Heart left ventricle (tissue), 16 donors: ENCODE measurements at places on chromosomes 11 and 22.

DNA sequence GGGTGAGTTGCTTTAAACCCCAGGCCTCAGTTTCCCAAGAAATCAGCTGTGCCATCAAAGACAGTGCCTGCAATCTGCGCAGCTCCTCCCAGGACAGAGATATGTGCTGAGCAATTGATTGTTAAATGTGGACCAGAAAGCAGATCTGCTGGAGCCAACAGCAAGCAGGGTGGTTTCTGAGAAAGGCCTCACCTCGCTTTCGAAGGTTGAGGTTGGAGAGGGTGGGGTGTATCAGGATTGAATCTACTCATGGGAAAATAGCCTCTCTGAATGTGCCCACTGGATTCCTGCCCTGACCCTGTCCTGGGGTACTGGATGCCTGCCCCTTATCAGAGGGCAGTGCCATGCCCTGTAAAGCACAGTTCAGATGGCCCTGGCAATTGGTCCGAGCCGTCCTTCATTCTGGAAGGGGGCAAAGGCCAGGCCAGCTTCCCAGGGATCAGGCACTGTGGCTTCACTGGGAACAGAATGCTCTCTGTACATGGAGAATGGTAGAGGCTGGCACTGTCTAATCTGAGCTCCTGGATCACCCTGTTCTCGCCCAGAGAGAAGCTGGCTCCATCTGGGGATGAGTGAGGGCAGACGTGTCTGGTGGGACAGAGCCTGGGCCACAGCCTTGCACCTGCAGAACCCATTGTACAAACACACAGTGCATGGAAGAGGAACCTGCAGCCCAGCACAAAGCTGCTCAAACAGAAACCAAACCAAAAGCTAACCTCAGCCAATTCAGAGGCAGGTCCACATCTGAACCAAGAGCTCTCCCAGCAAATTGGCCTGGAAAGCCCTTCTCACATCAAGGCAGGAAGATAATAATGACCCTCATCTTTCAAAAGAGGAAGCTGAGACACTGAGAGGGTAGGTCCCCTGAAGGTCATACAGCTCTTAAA is 15.2 kb downstream of the DHCR7 start:
- no peak for DNase-seq

GRCh38 chr11:102266099-102266498 is 51.2 kb upstream of the BIRC3 start:
- no peak for DNase-seq

DNA sequence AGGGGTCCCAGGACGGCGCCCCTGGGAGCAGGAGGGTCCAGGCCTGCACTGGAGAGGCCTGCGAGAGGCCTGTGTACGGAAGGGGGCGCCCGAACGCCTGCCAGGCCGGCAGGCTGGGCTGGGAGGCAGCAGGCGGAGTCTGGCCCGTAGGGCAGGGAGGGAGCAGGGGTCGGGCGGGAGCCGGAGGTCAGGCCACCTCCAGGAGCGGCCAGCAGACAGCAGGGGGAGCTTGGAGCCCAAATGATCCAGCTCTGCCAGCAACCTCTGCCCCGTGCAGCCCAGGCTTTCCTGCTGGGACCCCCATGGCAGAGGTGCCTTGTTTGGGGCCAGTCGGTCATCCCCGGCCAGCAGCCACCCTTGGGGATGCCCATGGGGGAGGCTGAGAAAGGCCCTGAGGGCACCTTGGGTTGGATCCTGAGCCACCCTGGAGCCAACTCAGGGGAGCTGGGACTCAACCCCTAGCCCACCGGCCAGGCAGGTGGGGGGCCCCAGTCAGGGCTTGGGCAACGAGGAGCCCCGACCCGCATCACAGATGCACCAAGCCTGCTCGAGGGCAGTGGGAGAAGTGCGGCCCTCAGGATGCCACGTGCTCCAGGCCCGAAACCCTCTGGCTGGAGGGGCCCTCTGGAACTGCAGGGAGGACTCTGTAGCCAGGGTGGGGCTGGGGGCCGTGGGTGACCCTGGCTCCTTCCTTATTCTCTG is 9.6 kb upstream of the SYT8 start:
- no peak for DNase-seq

- no peak for DNase-seq
These were observed 79.4 kb upstream of the LMO1 start for GRCh38 chr11:8342821-8343681.

- DNase-seq = no peak
These were observed 116.6 kb upstream of the NARS2 start for GRCh38 chr11:78691215-78691614.

DNA sequence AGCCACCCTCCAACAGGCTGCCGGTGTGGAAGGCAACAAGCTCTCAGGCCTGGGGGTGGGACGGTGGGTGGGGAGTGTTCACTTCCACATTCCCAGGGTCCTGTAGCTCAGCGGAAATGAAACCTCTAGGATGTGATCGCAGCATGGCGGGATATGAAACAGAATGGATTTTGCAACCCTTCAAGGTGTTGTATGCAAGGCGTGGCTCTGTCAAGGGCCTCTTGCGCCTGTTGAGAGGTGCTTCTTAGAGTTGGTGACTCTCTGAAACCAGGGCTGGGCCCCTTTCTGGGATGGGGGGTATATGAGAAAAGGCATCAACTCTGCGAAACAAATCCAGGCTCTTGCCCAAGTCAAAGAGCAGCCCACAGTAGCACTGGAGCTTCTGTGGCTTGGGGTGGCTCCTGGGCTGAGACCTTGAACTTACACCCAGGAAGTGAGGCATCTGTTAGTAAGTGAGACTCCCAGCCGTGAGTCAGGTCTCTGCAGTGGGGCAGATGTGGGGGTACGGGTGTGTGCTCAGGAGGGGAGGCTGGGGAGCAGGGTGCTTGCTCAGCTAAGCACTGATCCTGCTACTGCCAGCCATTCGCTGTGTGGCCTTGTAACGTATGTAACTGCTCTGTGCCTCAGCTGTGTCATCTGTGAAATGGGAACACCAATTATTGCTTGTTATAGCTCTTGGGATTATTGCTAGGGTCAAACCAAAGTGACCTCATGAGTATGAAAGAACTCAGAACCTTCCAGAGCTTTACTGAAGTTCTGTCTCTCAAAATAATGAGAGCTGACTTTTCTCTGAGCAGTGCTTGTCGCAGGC is 28.3 kb downstream of the NECTIN1 start:
- DNase-seq = no peak

DNA sequence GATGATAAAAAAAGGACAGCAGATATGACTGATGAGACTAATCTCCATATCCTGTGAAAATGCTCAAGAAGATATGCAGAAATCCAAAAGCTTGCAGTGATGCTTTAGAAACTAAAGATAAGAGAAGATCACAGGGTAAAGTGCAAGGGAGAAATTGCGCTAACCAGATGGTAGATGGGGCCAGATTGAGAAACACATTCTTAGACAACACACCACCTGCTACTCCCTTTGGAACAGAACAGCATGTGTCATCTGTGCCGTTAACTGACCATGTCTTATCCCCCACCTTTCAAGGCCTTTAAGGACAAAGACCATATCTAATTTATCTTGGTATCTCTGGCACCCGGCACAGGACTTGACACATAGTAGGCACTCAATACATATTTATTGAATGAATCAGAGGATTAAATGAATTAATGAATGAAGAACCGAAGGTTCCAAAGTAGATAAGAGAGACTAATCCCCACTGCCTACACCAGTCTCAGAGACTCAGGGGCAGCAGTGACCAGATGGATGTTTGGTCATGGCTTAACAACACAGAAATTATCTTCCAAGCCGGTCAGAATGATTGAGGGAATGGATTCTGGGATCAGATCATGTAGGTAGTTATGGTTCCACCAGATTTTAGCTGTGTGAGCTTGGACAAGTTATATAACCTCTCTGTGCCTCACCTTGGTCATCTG is 12.3 kb upstream of the P2RY2 start:
- no peak for DNase-seq

- DNase-seq = peak; percentile 87
These were observed 6.7 kb upstream of the BRSK2 start for GRCh38 chr11:1382831-1383607.

DNA sequence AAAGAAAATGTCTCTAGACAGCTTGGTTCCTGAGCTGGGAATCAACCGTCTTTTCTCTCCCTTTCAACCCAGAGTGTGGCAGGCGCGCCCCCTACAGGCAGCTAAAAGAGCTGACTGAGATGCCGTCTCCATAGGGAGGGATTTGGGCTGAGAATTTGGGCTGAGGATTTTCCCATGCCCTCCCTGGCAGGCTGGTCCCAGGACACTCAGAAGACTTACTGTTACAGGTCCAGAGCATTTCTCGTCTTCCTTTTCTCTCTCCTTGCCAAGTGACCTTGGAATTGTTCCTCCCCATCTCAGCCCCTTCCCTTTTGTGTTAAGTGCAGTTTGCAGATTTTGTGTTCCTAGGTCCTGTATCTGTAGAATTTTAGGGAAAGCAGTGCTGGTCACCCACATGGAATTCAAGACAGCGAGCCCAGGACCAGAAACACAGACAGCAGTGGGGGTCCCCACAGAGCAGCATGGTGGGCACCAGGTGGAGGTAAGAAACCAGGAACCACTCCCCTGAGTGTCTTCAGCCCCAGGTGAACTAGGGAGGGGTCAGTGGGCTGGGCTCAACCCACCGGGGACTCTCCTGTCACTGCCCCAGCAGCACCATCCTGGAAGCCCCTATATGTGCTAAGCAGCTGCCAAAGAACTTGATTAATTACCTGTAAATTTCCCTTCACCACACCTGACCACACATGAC is 9.9 kb upstream of the IGLL5 start:
- DNase-seq = peak; percentile 62

GRCh38 chr11:118971646-118972045 is at the start of gene FOXR1:
Gene FOXR1, plus strand, starts transcription at chr11:118971761. Its CDS starts 171 bp downstream, at chr11:118971932.
- no peak for DNase-seq

DNA sequence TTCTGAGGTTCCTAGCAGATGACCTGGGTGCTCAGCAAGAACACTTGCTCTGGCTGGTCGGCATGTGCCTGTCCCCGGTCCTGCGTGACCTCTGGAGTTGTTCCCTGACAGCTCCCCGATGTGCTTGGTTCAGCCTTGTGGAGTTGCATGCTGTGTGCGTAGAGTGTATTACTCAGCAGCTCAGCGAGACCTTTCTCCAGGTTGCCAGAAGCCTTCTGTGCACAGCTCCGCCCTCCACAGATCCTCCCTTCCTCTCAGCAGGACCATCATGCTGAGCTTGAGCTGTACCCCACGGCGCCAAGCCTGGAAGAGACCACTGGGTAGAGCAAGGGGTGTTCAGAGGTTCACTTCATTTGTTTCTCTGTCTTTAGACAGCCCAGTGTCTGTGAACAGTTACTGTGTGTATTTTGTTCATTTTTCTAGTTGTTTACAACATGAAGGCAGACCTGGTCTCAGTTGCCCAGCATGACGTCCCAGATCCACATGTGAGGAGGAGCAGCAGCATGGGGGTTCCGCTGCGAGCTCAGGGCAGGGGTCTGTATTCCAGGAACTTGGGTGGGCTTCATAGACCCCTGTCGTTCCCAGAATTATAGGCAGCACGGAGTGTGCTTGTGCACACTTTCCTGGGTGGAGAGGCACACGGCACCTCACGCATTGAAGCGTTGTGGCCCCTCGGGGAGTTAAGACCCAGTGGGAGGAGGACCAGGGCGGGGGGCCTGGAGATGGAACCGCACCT is 148.6 kb downstream of the IGLL1 start:
- DNase-seq = no peak

DNA sequence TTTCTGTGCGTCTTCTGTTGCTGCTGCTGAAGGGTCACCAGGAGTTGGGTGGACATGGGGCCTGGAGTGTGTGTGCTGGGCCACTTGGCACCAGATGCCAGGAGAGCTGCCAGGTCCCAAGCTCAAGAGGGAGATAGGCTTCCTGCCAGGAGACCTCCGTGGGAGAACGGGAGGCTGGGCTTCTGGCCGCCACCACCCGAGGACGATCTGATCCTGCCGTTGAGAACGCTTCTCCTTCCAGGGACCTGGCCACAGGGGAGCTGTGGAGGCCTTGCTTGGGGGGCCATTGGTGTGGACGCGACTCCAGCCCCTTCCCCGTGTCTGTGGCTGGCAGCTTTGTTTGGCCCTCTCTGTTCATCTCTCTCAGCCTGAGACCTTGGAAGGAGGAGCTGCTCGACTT is 2.4 kb downstream of the BRSK2 start:
- no peak for DNase-seq

DNA sequence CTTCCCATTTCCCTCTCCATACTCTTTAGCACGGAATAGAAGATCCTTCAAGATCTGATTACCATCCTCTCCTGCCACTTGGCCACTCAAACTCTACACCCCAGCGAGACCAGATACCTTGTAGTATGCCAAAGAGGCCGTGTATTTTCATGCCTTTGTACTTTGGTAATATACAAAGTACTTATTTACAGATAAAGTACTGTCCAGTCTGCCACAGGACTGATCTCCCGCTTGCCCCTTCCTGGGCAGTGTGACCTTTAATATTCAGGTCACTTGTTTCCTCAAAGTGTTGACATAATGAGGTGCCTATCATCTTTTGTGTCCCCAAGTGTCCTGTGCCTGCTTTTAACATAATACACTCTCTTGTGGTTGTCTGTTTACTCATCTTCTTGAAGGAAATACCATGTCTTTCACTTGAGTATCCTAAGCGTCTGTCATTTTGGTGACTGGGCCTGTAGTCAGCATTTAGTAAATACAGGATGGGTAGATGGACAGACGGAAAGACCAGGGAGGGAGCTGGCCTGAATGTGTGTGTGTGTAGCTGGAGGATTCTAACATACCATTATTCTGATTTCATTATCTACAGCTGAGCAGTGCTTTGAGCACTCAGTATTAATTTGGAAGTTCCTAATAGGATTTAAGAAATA is 137.4 kb downstream of the NAV2 start:
- no peak for DNase-seq

DNA sequence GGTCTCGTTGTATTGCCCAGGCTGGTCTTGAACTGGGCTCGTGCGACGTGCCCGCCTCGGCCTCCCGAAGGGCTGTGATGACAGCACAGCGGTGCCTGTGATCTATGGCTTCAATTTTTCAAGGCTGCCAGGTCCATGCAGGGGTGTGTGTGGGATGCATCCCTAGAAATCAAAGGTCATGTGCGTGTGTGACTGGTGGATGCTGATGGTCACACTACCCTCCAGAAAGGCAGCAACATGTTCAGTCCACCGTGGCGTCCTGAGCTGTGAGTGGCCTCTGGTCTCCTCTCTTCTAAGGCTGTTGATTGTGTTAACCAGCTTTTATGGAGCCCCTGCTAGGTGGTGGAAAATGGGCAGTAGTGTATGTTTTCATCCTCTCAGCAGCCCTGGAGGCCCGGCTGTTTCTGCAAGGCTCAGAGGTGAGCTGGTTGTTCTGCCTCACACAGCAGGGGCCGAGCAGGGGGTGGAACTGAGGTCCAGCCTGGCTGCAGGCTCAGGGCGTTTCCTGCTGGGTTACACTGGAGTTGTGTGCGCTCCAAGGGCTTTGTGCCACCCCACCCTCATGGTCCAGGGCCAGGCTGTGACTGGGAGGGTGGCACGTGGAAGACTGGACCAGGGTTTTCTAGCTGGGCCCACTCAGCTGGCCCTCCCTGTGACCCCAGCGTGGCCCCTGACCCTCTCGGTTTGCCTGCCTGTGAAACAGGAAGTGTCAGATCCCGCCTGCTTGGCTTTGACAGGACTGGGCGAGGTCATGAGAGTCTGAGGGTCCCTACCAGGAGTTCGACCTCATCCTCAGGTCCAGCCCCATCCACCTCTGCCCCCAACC is 7.7 kb downstream of the BIK start:
- DNase-seq = no peak

GRCh38 chr22:17268501-17269223 is 49.4 kb upstream of the ADA2 start:
- DNase-seq = no peak

- no peak for DNase-seq
These were observed 1.3 kb upstream of the PARVG start for GRCh38 chr22:44179196-44179988.
